ENCODE measurements at places on chromosomes 12 and 14. TPM values are rescaled to one million over a fixed set of nuclear protein-coding genes. Genes with fewer than 3 reads are reported as not detected.

Gene TPPP2
- not detected for total RNA-seq

Gene CHGA
- 1.5 TPM for total RNA-seq

Gene POTEM
- not detected for total RNA-seq

Gene TWF1
- total RNA-seq, result 77.1 TPM

Gene HOXC6
- total RNA-seq, result 4.4 TPM

Gene REM2
- total RNA-seq, result 0.36 TPM

Gene IRF9
- 18.1 TPM for total RNA-seq

Gene CD163
- 0.15 TPM for total RNA-seq

Gene HOXC9
- total RNA-seq, result 15.9 TPM

Gene CCNT1
- total RNA-seq, result 14.8 TPM

All from A549 treated with GW870086 at 1 μM for 4 hours (cell line).